Hematopoietic multipotent progenitor cell treated with erythropoietin and hydrocortisone succinate and interleukin-3 and kit ligand, for 8 days (in vitro differentiated cells): ENCODE measurements at places on chromosomes 3 and 15.
A peak's percentile ranks its signal among the peaks of the same experiment; 100 is the strongest.

DNA sequence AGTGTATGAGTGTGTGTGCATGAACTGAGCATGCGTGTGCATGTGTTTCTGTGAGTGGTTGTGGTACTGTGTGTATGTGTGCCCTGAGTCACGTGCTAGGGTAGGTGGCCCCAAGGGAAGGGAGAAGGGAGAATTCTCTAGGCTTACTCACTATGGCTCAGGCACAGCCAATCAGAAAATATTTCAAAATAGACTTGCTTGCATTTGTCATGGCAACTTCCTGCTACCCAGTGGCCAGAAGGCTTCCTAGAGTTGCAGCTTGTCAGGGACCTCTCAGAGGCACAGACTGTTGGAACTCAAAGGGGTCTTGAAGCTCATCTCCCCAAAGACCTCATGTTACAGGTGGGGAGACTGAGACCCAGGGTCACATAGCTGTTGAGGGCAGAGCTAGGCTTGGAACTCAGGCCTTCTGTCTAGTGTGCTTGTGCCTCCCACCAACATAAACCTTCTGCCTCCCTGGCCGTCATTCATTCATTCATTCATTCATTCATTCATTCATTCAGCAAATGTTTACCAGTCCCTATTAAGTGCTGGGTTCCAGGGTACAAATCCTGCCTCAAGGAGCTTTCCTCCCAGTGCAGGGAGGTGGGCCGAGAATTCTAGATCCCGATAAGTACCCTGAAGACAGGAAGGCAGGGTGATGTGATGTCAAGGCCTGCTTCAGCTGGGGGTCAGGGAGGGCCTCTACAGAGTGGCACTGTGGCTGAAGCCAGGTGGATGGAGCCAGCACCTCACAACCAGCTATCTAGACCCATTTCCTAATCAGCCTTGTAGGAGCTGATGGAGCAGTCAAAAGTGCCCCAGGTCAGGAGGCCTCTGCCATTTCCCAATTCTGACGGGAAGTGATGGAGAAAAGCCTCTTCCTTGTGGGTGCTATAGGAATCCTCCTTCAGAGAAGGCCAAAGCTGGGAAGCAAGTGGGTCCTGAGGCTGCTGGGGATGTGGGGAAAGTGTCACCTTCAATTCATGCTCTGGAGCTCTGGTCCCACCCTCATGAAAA lies 10.9 kb upstream of the RFT1 start:
- DNase-seq: no peak

- no peak for DNase-seq
These were observed 54.5 kb upstream of the CHRNA7 start for GRCh38 chr15:31975830-31976229.

- no peak for DNase-seq
These were observed 7.5 kb downstream of the CDC25A start for GRCh38 chr3:48180531-48181253.

DNA sequence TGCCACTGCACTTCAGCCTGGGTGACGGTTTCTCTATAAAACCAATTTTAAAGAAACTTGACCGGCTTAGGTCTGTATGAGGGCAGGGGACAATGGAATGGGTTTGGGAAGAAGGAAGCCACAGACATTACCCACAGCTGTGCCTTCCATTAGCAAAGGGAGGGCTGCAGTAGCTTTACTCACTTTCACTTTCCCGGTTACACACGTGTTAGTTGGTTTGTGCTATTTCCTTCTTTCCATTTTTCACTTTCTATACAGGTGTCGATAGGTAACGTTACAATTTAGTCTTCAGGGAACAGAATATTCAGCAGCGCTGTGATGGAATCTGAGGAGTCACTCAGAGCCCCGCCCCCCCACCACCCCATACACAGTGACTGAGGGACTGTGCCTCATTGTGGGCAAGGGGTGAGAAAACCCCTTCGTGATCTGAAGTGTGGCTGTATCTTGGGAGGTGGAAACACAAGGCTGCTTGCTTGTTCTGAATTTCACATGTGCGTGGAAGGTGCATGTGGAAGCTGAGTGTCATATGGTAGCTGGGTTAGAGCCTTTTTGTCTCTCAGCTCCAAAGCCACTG lies 44.8 kb upstream of the RPL32 start:
- no peak for DNase-seq

DNA sequence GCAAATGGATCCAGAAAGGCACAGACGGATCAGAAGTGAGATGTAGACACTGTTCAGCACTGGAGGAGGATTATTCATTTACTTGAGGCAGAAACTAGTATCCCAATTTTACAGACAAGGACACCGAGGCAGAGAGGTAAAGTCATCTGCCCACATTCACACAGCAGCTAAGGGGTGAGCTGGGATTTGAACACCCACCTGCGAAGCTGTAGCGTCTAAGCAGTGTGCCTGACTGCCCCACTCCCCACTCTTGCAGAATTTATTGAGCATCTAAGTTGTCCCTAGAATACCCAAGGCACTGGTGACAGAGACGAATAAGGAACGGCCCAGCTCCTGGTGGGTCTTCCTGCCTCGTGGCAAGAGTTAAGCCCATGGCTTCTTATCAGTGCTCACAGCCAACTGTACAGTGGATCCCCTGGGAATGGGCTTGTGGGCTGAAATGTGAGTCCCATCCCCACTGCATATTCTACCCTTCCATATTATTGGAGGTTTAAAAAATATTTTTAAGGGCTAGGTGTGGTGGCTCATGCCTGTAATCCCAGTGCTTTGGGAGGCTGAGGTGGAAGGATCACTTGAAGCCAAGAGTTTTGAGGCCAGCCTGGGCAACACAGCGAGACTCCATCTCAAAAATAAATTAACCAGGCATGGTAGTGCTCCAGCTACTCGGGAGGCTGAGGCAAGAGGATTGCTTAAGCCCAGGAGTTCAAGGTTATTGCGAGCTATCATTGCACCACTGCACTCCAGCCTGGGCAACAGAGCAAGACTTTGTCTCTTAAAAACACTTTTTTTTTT lies 77.6 kb downstream of the IQSEC1 start:
- peak; percentile 51 for DNase-seq

DNA sequence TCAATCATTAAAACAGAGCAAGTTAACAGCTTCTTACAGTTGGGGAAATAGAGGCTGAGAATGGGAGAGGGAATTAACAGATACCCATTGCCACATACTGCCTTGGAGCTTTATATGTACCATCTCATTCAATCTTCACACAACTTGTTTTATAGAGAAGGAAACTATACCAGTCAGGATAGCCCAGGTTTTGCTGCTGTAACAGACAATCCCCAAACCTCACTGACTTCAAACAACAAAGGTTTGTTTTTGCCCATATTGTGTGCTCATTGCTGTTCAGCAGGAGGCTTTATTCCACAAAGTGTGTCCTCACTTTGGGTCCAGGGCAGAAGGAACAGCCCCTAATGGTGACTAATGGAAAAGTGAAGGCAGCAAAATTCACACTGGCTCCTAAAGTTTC lies 59.2 kb downstream of the SPSB4 start:
- no peak for DNase-seq

DNA sequence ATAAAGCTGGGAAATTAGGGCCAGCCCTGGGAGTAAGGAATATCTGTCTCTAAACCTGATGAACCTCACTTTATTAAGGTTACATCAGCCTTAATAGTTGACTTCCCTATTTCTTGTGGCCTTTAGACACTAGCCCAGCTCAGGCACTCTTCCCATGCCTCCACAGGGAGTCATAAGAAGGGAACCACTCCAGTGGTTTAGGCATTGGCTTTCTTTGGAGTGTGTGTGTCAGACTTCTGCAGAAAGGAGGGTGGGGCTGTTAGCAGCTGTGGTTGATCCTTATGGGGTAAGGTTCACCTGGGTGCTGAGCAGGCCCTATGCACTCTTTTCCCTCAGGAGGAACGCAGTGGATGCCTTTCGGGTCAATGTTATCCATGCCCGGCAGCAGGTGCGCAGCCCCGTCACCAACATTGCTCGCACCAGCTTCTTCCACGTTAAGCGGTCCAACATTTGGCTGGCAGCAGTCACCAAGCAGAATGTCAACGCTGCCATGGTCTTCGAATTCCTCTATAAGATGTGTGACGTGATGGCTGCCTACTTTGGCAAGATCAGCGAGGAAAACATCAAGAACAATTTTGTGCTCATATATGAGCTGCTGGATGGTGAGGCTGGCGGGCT lies 4.0 kb downstream of the AP2M1 start:
- no peak for DNase-seq

- no peak for DNase-seq
These were observed 13.4 kb upstream of the ARPIN start for GRCh38 chr15:89926158-89926557.

DNA sequence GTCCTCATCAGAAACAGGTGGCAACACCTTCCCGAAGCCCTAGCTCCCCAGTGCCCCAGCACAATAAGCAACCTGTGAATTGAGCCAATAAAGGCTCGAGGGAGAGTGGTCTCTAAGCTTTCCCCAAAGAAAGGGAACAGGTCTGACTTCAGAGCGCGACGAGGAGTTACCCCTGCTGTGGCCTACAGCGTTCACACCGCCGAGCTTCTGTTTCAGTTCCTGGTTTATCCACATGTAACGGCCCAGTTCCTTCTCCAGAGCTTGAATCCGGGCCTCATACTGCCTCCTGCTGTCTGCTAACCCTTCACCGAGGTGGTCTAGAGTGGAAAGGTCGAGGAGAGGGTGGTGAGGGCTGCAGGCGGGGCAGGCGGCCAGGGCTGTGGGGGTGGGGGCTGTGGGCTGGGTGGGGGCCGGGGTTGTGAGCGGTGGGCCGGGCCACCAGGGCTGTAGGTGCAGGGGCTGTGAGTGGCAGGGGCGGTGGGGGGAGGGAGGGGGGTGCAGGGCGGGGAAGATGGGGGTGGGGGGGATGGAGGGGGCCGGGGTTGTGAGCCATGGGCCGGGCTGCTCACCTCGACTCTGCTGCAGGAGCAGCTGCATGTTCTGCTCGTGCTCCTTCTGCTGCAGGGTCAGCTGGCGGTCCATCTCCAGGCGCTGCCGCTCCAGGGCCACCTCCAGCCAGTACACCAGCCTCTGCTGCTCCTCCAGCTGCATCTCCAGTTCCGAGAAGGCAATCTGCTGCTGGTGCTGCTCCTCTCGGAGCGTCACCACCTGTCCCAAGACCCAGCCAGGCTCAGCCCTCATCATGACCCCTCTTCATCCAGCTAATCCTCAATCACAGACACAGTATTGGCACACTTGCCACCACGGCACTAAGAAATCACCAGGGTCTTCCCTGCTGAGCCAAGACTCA lies 26.2 kb downstream of the KIF7 start:
- no peak for DNase-seq

GRCh38 chr3:151067158-151067557 lies 18.3 kb upstream of the MED12L start:
- peak; percentile 83 for DNase-seq

- no peak for DNase-seq
These were observed 19.8 kb upstream of the LOXL1 start for GRCh38 chr15:73906346-73907034.

GRCh38 chr3:37542331-37542730 lies 319.3 kb upstream of the CTDSPL start:
- no peak for DNase-seq

DNA sequence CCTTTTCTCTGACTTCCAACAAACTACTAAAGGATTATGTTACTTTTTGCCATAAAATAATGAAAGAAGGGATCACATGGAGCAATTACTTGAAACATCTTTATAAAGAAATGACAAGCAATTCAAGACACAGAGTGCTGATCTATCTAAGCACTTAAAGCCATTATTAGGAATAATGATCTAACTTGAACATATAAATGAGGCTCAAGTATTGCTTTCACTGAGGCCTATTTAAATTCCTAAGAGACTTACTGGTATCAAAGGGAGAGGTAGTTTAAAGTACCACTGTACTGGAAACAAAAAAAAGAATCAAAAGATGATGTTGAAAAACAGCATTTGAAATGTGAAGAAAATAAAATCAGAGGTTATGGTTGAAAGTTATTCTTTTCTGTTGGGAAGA lies 375.5 kb downstream of the PLCL2 start:
- no peak for DNase-seq

GRCh38 chr3:37887062-37887461 lies 25.4 kb downstream of the CTDSPL start:
- DNase-seq: no peak

GRCh38 chr15:64947211-64947610 lies 35.5 kb downstream of the ANKDD1A start:
- DNase-seq: no peak

DNA sequence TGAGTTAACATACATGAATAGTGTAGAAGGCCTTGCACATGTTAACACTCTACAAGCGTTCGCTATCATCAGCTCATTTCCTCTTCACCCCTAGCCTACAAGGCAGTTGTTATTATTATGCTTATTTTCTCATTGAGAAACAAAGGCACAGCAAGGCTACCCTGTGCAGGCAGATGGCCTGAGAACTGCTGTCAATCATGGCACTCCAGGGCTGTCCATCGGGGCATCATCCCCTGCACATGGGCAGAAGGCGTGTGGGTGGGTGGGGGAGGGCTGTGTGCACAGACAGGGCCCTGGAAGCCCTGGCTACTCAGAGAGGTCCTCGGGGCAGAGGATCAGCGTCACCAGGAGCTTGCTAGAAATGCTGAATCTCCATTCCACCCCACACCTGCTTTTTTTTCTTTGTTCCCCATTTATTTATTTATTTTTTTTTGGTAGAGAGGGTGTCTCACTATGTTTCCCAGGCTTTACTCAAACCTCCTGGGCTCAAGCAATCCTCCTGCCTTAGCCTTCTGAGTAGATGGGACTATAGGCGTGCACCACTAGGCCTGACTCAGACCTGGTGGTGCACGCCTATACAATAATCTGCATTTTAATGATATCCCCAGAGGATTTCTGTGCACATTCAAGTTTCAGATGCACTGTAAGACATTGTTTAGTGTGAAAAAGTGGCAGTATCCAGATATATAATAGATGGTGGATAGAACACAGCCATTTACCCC lies 9.6 kb upstream of the ZXDC start:
- DNase-seq: no peak

DNA sequence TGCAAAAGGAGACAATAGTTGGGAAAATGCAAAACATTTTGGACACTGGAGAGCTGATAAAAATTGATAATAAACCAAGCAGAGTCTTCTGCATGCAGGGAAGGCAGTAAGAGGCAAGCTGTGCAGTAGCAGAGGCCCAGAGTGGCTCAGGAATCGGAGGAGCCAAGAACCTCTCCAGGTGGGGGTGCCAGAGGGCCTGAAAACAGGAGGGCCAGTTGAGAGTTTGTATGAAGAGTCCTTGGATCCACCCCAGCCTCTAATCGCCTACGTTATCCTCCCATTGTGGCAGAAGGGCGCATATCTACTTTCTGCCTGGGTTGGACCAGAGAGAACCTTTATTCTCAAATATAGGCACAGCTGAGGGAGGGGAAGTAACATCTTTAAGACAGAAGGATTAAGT lies 48.9 kb upstream of the RBP1 start:
- peak; percentile 54 for DNase-seq

- no peak for DNase-seq
These were observed 112.8 kb upstream of the MEF2A start for GRCh38 chr15:99452728-99453636.

DNA sequence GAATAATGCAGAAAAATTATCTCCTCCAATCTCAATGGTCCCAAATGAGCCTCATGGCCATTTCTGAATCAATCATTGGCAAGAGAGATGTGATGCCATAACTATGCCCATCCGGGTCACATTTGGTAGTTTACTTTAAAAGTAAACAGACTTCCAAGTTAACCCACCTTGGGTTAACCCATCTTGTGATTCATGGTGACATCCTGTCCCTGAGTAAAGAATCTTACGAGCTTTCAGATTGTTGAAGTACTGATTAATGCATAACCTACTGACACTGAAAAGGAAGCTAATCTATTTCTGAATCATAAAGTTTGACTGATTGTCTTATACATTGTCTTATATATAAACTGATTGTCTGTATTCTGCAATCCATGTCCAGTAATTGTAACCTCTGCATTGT lies 467.2 kb upstream of the AGTR1 start:
- no peak for DNase-seq
